ENCODE measurements at places on chromosomes 2 and 18.

DNA sequence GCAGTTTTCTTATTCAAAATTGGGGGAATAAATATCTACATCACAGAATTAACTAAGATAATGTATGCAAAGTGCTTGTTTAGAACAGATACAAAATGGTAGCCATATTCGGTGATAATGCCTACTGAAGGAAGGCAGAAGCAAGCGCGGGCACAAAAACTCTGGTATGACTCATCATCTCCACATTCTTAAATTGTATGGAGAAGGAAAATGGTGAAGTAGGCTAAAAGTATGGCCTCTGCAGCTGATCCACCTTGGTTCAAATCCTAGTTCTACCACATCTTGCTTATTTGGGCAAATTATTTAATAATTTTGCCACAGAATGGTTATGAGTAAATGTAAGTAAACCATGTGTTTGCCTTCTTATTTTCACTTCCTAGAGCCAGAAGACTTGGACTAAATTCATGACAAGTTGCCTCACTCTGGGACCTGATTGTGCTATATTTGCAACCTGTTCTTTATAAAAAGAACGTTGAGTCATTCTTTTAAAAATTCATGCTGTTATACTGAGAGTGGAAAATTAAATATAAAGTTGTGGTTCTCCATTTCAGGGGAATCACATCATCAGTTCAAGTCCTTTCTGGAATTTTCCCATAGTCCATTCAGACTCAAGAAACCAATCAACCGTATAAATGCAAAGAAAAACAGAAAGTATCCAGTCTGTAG lies 9.0 kb upstream of the CDK15 start:
- no peak for DNase-seq

GRCh38 chr2:27041752-27042151 lies 9.0 kb downstream of the TMEM214 start:
- no peak for DNase-seq

DNA sequence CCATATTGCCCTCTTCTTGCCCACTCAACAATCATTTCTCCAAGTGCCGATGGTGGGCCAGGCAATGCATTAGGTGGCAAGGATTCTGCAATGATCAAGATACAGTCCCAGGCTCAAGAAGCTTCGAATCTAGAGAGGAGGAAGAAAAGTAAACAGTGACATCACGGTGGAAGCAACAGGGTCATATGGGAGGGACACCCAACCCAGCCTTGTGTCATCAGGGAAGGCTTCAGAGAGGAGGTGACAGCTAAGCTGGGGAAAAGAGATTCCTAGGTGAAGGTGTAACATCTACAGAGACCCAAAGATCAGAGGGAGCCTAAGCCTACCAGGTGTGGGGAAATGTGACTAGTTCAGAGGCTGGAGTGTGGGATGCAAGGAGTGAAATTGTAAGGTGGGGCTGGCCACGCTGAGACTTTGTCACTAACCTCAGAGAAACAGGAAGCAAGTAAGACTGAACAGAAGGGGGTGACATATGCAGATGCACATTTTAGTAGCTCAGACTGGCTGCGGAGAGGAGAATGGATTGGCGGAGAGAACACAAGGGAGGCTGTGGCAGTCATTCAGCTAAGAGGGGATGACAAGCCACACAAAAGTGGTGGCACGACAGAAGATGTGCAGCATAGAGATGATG lies 104.9 kb downstream of the ANKRD44 start:
- no peak for DNase-seq

DNA sequence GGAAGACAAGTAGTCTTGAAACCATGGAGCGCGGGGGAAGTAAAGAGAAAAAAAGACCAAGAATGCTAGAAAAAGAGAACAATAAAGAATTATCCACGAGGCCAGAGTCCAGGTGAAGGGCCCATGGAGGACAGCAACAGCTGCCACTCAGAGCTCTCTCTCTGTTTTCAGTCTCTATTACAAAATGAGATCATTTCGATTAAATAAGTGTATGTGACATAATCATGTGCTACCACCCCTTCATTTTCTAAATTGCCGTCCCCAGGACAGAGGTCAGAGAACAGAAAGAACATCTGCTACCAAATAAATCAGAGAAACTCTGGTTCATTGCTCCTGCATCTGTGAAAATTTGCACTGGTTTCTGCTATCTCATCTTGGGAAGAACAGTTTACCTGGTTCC lies 838.7 kb downstream of the RNF144A start:
- DNase-seq = no peak

GRCh38 chr18:8133888-8134287 lies 475.3 kb upstream of the RAB12 start:
- DNase-seq = no peak

DNA sequence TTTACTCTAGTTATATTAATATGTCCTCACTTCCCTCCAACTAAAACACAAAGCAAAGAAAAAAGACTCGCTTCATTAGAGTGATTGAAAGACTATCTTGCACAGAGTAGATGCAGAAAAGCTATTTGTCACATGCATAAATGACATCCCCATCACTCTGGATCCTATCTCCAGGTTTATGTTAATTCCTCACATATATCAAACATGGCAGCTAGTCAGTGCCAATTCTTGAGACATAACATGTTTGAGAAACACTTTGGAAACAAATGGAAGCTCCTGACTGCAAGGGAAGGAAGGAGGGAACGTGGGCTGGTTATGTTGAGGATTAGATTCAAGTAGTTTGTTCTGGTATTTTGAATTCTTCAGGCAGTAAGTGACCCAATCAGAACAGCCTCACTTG lies 89.8 kb upstream of the BCL2L11 start:
- no peak for DNase-seq

- no peak for DNase-seq
Measured at GRCh38 chr2:86309966-86310365, 27.5 kb downstream of the REEP1 start.

GRCh38 chr2:75379476-75380210 lies 180.3 kb upstream of the TACR1 start:
- DNase-seq = no peak

GRCh38 chr2:218876562-218877219 lies 4.0 kb upstream of the WNT10A start:
- DNase-seq = no peak
